NT2/D1 (cell line): ENCODE measurements at places on chromosomes 6 and 20.

DNA sequence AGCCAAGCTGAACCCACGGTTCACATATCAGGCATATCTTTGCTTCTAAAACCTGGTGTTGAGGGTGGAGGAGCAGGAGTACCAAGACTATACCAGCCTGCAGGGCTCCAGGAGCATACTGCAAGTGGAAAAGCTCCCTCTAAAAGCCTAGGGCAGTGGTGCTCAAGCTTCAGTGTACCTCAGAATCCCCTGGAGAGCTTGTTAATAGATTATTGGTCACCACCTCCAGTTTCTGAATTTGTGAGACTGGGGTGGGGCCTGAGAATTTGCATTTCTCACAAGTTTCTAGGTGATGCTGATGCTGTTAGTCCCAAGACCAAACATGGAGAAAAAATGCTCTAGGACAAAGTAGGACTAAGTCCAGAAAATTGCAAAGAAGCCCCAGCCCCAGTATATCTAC, 65.4 kb downstream of the FILIP1 start:
- DNase-seq, result no peak

DNA sequence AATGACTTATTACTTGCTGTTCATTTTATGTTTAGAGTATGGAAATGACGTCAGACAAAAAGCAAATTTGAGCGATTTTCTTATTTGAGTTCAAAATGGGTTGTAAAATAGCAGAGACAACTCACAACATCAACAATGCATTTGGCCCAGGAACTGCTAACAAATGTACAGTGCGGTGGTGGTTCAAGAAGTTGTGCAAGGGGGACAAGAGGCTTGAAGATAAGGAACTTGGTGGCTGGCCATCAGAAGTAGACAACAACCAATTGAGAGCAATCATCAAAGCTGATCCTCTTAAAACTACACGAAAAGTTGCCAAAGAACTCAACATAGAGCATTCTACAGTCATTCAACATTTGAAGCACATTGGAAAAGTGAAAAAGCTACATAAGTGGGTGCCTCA, 43.8 kb downstream of the REV3L start:
- DNase-seq, result no peak

GRCh38 chr6:12621754-12622153, 94.8 kb upstream of the PHACTR1 start:
- DNase-seq, result no peak

DNA sequence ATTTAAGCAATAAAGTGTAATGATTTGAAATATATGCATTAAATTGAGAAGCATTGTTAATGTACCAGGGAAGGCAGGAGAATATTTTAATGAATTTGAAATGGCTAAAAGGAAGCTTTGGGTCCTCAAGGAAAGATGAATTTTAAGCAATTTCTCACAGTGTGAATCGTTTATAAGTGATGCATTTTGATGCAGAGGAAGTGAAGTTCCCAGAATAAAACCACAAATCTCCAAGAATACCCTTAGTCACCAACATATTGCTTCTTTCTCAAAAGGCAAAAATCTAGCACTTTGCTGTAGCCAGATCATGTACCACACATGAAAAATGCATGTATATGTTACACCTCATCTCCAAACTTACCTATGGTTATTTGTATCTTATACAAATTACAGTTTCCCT, 11.7 kb downstream of the TPD52L1 start:
- no peak for DNase-seq

DNA sequence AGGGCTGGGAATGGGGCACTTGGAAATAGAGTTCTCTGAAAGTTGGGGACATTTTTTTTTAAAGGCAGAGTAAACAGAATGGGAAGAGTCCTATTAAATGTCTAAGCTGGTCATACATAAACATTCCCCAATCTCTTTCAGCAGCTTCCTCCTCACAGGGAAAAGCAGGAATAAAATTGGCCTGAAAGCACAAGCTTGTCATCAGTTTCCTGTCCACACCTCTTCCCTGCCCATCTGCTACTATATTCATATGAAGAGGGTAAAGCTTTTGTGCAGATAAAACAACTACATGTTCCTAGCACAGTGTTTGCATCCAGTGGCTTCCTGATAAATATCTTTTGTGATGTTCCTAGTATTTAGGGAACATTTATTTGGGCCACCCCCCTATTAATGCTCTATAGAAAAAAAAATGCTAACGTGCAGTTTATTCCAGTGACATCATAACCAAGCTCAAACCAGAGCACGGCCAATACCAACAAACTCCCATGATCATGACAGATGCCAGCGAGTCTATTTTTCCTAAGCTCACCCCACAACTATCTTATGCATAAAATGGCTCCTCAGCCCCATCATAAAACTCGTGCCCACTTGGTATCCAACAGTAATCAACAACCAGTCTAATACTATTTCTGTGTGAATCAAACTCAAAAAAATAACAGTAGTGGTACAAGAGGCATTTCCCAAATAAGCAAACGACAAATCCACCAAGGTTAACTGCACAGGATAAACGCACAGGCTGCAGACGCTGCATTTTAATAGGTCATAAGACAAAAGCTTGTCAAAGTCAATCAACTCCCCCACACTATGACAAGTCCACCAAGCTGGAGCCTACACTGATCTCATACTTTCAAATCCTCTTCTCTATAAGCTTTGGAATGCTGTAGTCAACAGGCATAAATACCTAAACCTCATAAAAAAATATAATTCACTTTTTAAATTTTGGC, 95.3 kb downstream of the EPB41L2 start:
- DNase-seq, result no peak

DNA sequence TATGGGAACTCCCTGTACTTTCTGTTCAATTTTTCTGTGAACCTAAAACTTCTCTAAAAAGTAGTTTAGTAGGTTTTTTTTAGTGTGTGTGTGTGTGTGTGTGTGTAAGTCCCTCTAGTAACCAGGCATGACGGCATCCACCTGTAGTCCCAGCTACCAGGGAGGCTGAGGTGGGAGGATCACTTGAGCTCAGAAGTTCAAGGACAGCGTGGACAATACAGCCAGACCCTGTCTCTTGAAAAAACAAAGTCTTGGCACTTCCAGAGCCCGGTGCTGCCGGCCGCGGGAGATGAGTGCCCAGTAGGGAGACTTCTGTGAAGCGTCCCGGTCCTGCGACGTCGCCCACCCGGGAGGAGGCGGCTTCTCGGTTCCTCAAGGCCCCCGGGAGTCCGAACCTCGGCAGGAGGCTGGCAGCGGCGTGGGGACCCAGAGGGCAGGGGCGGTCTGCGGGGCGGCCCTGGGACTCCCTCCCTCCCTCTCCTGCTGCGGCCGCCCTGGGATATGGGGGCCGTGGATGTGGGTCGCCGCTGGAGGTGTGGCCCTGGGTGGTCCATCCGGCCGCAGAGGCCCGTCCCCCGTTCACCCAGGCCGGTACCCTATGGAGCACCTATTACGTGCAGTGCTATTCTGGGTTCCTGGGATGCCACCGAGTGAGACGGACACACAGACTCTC, 78.0 kb upstream of the SIRPG start:
- no peak for DNase-seq

GRCh38 chr6:3608159-3608558, 143.4 kb downstream of the PXDC1 start:
- DNase-seq, result no peak

DNA sequence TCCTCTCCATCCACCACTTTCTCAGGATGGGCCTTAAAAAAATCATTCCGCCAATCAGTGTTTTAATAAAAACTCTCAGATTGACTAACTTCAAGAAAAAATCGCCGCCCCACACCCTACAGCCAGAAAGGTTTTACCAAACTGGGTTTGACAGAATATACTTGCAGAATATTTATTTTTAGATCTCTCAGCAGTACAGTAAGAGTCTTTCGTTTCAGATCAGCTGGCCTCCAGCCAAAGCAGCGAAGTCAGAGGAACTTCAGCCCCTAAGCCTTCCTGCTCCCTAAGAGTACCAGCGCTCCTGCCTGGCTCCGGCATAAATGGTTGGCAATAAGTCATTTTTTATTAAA, 24.7 kb downstream of the TBC1D7 start:
- DNase-seq, result no peak

GRCh38 chr6:133241901-133242636, 912 bp downstream of the EYA4 start:
- DNase-seq, result no peak

DNA sequence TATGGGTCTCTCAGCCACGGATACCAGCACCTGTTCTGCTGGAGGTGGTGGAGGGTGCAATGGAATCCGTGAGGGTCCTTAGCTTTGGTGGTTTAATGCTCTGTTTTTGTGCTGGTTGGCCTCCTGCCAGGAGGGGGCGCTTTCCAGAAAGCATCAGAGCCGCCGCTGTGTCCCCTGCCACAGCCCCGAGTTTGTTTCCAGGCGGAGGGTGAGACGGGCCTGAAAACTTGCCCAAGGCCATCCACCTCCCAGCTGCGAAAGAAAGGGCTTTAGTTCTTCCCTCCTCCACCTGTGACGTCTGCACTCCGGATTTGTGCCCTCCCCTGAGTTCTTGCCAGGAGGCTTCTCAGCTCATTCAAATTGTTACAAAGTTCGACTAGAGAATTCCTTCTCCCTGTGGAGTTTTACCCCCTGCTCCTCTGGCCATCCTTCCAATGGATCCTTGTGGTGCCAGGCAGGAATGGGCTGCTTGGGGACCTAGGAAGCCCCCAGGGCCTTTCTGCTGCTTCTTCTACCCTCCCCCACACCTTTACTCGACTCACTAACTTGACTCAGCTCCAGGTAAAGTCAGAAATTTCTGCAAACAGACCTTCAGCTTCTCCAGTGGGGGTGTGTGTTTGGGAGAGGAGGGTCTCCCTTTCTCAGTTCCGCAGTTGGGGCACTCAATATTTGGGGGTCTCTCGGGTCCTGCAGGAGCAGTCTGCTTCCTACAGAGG, 873.7 kb downstream of the KIF16B start:
- DNase-seq, result no peak

- DNase-seq, result no peak
Observed at GRCh38 chr6:36226438-36227047, 30.0 kb downstream of the BRPF3 start.

DNA sequence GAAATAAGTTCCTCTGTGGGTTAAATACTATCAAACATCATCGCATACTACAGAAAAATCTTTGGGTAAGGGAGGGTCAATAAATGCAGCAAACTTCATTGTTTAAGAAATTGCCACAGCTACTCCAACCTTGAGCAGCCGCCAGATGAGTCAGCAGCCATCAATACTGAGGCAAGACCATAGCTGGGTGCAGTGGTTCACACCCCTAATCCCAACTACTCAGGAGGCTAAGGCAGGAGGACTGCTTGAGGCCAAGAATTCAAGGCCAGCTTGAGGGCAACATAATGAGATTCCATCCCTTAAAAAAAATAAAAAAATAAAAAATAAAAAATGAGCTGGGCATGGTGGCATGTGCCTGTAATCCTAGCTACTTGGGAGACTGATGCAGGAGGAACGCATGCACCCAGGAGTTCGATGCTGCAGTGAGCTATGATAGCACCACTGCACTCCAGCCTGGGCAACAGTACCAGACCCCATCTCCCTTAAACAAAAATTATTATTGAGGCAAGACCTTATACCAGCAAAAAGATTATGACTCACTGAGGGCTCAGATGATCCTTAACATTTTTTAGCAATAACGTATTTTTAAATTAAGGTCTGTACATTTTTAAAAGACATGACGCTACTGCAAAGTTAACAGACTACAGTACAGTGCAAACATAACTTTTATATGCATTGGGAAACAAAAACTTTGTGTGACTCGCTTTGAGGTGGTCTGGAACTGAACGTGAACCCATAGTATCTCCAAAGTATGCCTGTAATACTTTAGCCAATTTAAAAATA, 8.8 kb downstream of the SRPK1 start:
- no peak for DNase-seq

GRCh38 chr6:36774331-36774730, 64.9 kb downstream of the CPNE5 start:
- no peak for DNase-seq

DNA sequence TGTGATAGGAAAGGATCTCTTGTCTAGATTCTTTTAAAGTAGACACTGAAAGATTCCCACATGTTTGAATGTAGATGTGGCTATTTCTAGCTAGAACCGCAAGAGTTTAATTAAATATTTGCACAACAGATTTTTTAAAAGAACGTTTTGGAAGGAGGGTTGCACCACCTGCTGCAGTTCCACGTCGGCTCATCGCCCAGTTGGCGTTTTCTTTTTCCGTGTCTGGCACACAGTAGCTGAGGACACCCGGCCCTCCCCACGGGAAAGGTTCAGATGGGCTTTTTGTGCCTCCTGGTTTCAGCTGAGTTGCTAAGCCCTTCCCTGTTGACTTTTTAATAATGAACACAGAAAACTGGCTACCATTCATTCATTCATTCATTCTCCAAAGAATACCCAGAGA, 41.8 kb upstream of the DOK5 start:
- DNase-seq, result no peak
